ENCODE measurements at places on chromosomes 11 and 22.

DNA sequence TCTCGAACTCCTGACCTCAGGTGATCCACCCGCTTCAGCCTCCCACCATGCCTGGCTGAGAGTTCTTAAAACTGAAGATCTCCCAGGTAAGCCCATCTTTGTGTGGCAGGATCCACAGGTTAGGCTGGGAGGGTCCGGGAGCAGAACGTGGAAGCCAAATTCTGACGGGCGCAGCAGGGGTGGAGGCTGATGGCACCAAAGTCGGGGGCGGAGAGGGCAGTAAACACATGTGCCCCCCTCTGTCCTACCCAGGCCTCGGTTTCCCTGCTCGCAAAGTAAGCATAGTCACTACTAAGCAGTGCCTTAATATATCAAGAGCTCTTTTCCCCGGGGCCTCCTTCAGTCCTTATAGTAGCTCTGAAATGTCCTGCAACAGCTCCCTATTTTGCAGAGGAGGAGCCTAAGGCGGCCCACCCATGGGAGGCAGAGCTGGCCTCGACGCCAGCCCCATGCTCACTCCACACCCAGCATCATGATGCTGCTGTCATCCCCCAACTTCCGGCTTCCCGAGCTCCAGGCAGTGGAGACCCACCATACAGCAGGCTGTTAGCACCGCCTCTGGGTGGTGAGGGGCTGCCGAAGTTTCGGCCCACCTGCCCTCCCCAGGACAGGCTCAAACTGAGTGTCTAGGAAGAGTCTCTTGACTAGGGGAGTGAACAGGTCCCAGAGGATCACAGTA, 230.0 kb downstream of the CTTN start:
- DNase-seq: no peak

GRCh38 chr22:45626198-45626651, 45.4 kb upstream of the ATXN10 start:
- DNase-seq: no peak

DNA sequence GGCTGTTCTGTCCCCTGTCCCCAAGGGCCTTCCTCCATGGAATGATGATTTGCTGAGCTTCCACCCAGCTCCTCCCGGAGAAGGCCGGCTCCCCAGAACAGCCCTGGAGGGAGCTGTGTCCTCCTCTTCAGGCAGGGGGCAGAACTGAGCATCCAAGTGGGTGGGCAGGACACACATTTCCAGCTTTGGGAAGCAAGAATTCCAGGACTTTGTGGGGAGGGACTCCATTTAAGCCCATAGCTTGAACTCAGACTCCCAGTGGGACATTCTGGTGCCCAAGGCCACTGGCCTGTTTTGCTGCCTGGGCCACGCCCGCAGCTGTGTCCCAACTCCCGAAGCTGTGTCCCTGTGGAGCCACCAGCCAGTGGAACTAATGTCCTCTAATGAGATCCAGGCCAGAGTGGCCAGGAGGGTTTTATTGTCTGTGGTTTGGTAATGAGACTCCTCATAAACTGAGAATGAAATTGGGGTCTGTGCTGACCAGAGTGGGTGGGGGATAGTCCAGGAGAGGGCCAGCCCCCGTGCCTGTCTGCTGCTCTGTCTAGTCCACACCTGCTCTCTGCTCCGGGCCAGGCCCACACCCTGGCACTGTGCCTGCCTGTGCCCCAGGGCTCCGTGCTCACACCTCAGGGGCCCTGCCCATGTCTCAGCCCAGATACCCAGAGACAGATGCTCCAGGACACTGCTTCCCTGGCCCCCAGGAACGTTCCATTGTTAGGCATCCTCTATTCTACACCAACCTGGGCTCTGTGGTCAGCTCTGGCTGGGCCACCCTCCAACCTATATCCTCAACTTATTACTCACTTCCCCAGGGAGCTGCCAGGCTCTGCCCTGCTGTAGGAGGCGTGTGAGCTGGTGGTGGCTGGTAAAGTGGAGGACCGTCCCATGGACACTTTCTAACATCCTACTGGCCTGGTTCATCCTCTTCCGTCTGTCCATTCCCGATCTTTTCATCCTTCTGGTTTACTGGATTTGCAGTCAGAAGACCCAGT, 7.6 kb downstream of the NECTIN1 start:
- peak; percentile 62 for DNase-seq

- DNase-seq: no peak
Measured at GRCh38 chr11:26234451-26234850, 97.5 kb upstream of the ANO3 start.

GRCh38 chr11:95089620-95090542, at the start of gene ENDOD1:
TSS of gene ENDOD1 (plus strand) at chr11:95089846. CDS start at chr11:95089928, 82 bp downstream.
- DNase-seq: peak; percentile 53

GRCh38 chr22:19665784-19666672, 48.3 kb upstream of the SEPTIN5 start:
- DNase-seq: no peak

DNA sequence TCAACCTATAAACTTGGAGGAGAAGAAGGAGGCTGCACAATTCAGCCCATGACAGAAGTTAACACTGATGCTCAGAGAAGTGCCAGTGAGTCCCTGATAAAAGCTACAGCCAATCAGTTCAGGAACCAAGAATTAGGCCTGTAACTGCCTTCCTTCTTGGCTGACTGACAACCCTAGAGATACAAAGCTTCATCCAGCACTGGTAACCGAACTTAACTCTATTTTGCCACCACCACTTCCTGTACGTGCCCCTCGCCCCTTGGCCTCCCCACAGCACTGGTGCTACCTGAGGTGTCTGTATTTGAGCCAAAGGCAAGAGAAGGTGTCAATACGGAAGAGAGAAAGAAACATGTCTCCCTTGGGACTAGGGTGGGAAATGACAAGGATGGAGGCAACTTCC, 40.1 kb upstream of the POU2AF1 start:
- DNase-seq: no peak

- DNase-seq: peak; percentile 53
Measured at GRCh38 chr11:559712-560304, 730 bp downstream of the LMNTD2 start.

DNA sequence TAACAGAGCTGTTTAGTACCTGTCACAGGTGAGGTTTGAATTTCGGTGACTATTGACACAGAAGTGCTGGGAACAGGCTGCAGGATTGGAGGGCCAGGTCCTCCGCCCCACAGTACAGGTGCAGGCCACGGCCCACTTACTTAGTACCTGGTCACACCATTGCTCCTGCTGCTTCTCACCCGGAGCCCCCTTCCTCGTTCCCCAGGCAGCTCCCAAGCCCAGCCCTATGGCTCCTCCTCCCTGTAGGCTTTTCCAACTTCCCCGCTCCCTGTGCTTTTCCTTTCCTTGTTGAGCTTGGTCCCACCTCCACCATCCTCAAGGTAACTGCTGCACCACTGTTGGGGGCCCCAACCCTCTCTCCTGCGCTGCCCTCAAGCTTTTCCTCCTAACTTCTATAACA, 27.9 kb upstream of the ANO1 start:
- DNase-seq: no peak

DNA sequence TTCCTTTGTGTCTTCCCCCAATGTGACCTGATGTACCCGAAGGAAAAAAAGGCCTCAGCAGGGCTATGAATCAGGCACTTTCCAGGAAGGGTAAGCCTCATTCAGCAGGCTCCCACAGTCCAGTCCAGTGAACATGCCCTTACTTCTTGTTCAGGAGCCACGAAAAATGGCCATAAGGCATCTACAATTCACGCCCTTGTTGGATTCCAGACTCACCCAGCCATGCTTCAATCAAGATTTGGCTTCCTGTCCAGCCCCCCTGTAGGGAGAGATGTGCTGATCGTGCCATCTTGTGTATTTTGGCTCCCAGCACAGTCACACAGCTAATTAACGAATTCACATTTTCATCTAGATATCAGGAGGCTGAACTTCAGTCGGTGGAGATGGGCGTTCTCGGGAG, 9.9 kb upstream of the KCNJ5 start:
- DNase-seq: no peak

DNA sequence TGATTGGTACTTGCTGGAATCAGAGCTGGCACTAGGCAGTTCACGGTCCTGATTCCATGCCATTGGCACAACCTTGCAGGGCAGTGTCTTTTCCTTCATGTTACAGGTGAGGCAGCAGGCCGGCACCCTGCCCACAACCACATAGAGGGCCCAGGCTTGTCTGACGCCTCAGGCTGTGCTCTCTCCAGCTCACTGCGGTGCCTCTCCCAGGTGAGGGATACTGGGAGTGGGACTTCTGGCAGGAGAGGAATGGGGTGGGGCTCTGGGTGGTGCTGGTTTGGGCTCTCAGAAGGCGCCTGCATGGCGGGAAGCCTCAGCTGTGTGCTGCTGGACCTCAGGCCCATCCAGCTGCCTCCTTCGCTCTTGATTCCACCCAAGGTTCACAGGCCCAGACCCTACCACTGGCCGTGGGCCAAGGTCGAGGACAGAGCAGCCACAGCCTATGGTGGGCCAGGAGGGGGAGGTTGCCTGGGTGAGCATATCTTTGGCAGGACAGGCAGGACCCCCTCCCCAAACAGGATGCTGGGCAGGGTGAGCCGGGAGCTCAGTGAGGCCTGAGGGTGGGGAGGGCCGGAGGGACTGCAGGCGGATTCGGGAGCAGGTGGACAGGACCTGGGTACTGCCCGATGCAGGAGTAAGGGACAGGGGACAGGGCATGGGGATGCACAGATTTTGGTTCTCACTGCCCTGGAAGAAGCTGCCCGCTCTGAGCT, 7.0 kb upstream of the MPPED1 start:
- no peak for DNase-seq

DNA sequence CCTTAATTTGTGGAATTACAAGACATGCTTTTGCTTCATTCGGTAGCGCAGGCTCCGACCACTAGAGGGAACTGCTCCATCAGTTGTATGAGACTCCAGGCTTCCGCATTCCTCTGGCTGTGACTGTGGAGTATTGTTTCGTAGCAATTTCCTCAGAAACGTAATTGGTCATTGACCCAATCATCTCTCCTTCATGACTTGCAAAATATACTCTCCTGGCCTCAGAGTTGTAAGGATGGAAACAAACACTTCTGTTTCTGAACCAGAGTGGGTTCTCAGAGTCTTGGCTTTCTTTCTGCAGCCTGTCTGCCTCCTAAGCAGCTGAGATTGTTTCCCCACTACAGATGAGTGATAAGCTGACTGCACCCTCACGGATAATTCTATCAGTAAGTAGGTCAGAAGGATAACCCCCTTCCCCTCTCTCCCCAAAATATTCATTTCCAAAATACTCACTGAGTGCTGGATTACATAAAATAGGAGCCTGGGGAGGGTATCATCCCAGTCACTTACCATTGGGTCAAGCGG, 146.8 kb upstream of the ZC3H12C start:
- peak; percentile 25 for DNase-seq

GRCh38 chr22:38733329-38733723, 22.5 kb downstream of the SUN2 start:
- peak; percentile 57 for DNase-seq

DNA sequence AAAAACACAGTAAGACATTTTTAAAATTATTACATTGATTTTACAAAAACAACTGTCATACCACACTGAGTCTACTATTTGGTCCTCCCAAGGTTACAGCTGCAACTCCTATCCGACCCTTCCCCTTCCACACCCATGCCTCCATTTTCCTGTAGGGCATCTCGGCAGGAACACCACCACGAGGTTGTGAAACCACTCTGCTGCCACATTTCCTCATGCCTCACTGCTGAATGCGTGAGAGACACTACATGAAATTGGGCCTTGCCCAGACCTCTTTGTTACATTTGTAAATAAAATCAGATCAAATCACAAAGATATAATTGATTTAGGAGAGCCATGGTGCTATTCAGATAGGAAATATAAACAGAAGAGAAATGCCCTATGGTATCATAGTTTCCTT, 2.0 kb downstream of the ARHGAP32 start:
- DNase-seq: no peak

GRCh38 chr11:114273071-114273470, 23.1 kb upstream of the NNMT start:
- no peak for DNase-seq

Data from HuH-7.5 (cell line).